Upper lobe of right lung (tissue), 1 donor: ENCODE measurements at places on chromosomes 16 and 17.
A peak's percentile ranks its signal among the peaks of the same experiment; 100 is the strongest.

DNA sequence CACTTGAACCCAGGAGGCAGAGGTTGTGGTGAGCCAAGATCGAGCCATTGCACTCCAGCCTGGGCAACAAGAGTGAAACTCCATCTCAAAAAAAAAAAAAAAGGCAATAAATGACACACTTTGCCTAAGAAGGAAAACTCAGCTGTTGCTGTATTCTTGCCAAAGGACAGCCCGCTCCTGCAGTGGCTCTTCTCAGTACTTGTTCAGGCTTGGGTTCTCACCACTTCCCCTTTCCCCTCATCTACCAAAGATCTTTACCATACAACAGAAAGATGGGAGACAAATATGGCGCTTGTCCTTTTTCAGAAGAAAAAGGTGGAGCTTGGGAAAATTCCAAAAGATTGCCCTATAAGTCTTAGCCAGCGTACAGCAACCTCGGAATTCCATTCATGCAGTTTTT lies 58.5 kb downstream of the MYH13 start:
- DNase-seq = no peak

DNA sequence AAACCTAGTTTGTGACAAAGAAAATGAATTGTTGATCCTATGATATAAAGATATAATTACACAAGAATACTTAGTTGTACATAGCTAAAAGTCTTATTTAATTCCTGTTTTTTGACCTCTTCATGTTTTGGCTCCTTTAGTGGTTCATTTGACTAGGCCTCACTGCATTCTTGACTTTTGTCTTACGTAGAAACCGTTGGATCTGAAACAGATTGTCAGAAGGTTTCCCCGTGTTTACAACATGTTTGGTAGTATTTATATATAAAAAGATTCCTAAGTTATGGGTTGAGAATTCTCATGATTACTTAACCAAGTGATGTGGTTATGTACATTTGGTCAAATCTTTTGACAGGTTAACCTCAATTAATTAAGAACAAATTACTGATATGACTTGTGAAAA lies 162.8 kb downstream of the BCAS3 start:
- no peak for DNase-seq

DNA sequence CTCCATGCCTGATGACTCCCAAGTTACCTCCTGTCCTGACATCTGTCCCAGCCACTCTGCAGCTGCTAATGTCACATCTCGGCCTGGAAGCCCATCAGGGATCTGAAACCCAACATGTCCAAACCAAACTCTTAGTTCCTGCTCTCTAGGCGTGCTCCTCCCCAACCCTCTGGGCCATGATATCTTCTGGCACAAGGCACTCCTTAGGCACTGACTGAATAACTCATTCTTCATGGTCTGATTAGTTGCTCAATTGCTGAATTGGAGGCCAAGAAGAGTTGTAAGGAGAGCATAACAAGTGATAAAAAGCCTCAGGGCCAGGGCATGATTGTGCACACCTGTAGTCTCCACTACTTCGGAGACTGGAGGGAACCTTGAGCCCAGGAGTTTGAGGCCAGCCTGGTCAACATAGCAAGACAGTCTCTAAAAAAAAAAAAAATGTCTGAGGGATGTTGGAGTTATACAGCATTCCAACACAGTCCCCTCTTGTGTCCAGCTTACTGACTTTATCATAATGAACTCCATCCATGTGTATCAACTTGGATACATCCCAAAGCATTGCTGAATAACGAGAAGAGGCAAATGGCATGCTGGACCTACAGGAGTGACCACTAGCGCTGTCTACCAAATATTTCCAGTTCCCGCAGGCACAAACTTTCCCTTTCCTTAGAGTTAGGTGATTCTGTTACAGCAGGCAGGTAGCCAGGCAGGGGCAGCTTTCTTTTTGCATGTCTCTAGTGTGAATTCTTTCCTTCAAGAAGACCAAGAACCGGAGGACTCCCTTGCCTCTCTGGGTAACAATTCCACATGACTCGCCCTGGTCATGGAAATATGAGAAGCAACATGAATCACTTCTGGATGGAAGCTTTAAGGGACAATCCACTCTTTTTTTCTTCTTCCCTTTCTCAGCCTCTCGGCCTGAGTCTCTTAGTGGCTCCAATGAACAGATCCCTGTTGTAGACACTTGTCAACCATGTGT lies 18.1 kb upstream of the SHCBP1 start:
- DNase-seq = no peak

DNA sequence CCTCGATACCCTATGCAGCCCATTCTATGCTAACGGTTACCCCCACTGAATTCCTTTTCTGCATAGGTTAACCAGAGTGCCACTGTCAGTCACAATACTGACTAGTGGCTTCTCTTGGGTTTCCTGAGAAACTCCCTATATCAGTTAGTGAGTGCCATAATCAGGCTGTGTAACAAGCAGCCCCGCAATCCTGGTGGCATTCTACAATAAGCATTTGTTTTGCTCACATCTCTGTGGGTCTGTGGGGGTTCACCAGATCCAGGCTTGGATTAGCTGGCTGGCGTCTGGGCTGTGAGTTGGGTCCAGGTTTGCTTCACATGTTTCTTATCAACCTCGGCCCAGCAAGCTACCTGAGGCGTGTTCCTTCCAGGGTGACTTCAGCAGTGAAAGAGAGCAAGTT lies 42.4 kb downstream of the TMEM235 start:
- no peak for DNase-seq

DNA sequence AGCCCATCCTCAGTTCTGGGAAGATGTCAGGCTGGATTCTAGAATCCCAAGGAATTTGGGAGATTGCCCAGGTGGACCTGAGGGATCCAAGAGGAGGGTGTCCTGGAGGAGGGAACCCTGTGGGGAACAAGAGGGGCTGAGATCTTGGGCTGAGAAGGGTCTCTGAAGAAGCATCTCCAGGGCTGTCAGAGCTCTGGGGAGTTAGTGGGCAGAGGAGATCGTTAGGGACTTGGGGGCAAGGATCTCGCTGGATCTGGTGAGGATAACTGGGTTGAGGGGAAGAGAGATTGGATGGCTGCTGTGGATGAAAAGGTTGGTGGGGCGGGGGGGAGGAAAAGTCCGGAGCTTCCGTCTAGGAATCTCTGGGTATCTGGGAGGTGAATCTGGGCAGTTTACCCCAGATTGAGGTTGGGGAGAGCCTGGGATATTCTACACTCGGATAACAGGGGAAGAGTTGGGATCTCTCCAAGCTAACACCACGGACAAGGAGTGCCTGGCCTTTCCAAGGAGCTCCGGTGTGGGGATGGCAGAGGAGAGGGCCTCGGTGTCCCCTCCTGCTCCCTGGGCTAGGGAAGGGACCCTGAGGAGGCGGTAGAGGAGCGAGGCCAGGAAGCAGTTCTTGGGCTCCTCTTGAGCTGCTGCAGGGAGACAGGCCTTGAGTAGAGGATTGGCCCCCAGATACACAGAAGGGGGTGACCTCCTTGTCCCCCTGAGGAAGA lies 1.7 kb downstream of the FBXL19 start:
- DNase-seq = no peak

DNA sequence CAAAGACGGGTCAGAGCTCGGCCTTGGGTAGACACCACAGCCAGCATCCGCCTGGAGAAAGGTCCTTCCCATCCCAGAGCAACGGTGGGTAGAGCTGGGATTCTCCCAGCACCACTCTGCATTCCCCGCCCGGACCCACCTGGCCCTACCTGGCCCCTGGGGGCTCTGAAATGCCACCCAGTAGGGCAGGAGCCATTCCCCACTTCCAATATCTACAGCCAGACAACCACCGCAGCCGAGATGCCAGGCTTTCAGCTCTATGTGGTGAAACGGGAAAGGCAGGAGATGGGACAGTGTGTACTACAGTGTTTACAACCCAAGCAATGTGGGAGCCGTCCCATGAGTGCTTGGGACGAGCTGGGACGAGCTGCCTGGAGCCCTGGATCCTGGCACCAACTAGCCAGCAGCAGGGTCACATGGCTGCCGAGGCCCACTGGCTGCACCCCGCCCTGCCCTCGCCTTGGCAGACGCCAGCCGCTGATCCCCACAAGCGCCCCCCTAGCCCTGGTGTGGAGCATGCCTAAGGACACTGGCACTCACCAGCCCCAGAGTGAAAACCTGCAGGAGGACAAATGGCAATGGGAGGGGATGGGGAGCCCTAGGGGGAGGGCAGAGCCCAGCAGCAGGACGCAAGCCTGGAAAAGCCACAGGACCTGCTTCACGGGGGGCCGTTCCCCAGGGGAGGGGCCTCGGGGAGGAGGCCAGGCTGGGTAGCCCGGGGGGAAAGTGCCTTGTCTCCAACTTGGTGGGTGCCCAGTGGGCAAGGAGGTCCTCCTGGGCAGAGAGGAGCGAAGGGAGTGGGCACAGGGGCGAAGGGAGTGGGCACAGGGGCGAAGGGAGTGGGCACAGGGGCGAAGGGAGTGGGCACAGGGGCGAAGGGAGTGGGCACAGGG lies 13.5 kb downstream of the TMC6 start:
- DNase-seq = no peak

- DNase-seq = no peak
Measured at GRCh38 chr17:18917506-18918032, 34.4 kb upstream of the SLC5A10 start.

DNA sequence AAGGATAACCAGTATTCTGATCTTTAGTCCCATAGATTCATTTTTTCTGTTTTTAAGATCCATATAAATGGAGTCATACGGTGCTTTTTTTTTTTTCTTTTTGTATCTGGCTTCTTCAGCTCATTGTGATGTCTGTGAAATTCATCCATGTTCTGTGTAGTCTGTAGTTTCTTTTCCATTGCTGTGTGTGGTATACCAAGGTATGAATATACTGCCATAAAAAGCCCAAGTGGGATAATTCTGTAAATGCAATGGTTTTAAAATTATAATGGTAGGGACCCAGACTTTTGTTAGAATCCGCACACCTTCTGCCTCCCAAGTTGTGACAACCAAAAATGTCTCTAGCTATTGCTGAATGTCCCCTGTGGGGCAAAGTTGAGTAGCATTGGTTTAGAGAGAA lies 7.6 kb downstream of the NUP93 start:
- no peak for DNase-seq

DNA sequence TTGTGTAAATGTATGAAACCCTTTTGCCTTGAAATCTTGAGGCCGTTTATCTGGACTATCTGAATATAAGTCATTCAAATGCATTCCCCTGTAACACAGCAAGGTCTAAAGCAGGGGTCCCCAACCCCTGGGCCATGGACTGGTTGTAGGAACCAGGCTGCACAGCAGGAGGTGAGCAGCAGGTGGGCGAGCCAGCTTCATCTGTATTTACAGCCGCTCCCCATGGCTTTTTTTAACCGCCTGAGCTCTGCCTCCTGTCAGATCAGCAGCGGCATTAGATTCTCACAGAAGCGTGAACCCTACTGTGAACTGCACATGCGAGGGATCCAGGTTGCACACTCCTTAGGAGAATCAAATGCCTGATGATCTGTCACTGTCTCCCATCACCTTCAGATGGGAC lies 24.1 kb downstream of the DNAH3 start:
- DNase-seq = no peak

- peak; percentile 94 for DNase-seq
Measured at GRCh38 chr17:40177275-40177874, at the start of gene RAPGEFL1. TSS of gene RAPGEFL1 (plus strand) at chr17:40177470. CDS start at chr17:40177862, 392 bp downstream.

GRCh38 chr16:9049241-9049640 lies 42.2 kb upstream of the HAPSTR1 start:
- DNase-seq = no peak

DNA sequence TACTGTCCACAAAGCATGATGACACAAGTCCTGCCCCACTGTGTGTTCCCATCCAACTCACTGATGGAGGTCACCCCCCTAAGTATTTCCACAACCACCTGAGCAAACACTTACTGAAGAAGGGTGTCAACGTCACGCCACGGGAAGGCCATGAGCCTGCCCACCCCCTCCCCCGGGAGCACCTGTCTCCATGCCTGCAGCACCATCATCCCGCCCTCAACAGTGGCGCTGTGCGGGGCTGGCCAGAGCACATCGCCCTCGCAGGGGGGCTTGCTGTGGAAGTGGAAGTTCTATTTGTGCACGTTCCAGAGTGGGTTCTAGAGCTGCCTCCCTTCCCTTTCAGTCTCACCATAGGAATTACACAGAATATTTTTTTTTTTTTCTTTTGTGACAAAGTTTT lies 4.3 kb upstream of the MBTPS1 start:
- no peak for DNase-seq

DNA sequence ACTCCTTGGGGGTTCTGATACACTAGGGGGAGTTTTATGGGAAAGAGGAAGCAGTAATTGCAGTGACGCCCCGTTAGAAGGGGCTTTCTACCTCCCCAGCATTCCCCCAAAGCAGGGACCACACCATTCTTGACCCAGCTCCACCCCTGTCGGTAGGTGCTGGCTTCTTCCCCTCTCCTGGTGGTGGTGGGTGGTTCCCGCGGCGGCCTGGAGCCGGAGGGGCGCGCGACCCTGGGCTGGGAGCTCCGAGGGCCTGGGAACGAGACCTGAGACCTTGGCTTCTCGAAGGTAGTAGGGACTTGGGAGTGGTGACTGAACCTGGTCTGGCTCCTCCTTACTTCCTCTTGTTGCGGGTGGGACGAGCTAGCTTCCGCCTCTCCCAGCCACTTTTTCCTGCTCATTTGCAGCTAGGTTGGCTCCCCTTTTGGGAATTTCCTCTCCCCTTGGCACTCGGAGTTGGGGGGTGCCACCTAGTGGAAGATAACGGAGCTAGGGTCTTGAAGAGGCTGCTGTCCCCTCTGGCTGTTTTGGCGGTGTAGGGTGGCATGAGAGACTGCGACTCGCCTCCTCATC lies 438 bp downstream of the GRN start:
- DNase-seq = no peak

- no peak for DNase-seq
Measured at GRCh38 chr17:46720408-46720807, 98.1 kb downstream of the WNT3 start.

GRCh38 chr17:61409301-61410112 lies 9.9 kb downstream of the TBX2 start:
- DNase-seq = peak; percentile 83

GRCh38 chr17:50316016-50316587 lies 29.8 kb upstream of the XYLT2 start:
- no peak for DNase-seq

GRCh38 chr17:20994779-20995149 lies 48.0 kb downstream of the USP22 start:
- DNase-seq = no peak

DNA sequence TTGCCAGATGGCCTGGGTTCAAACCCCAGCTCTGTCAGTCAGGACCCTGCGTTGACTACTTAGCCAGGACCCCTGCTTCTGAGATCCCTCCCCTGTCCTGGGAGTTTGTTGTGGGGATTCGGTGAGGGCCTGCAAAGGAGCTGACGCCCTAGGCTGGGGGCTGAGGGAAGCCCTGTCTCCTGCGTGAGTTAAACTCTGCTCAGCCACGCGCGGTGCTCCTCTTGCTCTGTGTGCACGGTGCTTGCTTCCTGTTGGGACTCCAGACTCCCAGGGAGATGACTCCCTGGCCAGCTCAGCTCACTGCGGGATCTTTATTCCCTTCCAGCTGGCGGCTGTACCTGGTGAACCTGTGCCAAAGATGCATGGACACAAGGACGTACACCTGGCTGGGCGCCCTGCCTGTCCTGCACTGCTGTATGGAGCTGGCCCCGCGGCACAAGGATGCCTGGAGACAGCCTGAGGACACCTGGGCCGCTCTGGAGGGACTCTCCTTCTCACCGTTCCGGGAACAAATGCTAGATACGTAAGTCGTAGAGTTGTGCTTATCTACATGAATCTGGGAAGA lies 37.4 kb downstream of the RNF213 start:
- no peak for DNase-seq

- no peak for DNase-seq
Measured at GRCh38 chr17:76796081-76796480, 58.2 kb downstream of the MFSD11 start.
